ENCODE measurements at places on chromosomes 6 and 20.

DNA sequence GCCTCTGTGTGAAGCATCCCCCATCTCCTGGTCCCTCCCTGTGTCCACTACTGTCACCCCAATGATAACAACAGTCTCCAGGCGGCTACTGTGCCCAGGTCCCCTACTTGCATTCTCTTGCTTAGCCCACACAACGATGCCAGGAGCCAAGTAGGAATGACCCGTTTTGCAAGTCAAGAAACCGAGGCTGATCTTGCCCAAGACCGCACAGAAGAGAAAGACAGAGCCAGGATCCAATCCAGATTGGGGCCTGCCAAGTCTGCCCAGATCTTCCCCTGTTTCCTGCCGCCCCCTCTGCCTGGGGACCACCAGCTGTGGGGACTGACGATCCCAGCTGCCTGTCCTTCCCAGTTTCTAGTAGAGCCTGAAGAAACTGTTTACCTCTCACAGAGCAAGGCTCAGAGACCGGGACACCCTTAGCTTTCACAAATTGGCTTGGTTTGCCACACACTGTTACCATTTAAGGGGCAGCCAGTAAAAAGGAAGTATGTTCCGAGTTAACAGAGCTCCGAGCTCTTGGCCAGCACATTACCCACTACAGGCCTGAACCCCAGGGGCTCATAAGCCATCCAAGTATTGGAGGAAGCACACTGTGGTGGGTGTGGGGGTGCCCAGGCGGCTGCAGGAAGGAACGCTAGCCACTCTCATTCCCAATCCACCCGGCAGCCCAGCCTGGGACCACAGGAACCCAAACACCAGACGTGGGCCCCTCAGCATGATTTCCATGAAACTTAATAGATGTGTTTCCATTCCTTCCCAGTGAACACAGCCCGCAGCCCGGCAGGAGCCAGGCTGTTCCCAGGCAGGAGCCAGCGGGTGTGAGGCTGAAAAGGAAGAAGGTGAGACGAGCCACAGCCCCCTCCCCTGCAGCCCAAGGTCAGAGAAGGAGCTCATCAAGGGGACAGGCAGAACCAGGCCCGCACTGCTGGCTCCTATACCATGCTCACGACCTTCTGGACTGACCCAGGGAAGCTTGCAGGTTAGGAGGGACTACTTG, 7.9 kb downstream of the KIAA1755 start:
- DNase-seq = no peak
- H3K4me1 ChIP-seq = no peaks in the 10 kb centered on the region
- no peaks in the 10 kb centered on the region for H3K36me3 ChIP-seq
- no peaks in the 10 kb centered on the region for H3K27me3 ChIP-seq

DNA sequence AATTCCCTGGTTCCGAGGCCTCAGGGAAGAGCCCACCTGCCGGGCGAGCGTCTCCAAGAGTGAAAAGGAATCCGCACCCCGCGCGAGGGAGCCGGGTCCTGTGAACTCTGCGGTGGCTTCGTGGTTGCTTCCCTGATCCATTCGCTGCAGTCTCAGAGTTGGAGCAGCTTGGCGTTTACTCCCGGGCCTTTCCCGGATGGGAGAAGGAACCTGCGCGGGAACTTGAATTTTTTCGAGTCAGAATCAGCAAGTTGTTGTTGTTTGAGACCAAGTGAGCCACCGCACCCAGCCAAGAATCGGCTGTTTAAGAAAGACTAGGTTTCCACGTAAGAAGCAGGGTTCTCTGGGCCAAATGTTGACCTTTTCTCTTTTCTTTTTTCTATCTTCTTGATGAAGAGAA, 12.9 kb downstream of the PRSS16 start:
- no peaks in the 10 kb centered on the region for H3K27me3 ChIP-seq
- H3K4me1 ChIP-seq = no peaks in the 10 kb centered on the region
- no peak for DNase-seq
- H3K36me3 ChIP-seq = no peaks in the 10 kb centered on the region
- H3K27ac ChIP-seq = no peak overlapping the region

GRCh38 chr6:109799129-109799528, 108.0 kb downstream of the FIG4 start:
- no peak for DNase-seq
- H3K4me1 ChIP-seq = peaks cover 16% of the 10 kb centered on the region
- no peaks in the 10 kb centered on the region for H3K36me3 ChIP-seq
- H3K4me3 ChIP-seq = no peak overlapping the region

GRCh38 chr6:143015300-143015706, 45.4 kb upstream of the AIG1 start:
- no peak for DNase-seq
- no peak overlapping the region for H3K4me3 ChIP-seq
- H3K36me3 ChIP-seq = no peaks in the 10 kb centered on the region
- H3K27ac ChIP-seq = no peak overlapping the region
- no peaks in the 10 kb centered on the region for H3K4me1 ChIP-seq

Data from keratinocyte (primary cell).